NCI-H1930 (cell line): ENCODE measurements at places on chromosomes 11 and 22.
A peak's percentile ranks its signal among the peaks of the same experiment; 100 is the strongest.

DNA sequence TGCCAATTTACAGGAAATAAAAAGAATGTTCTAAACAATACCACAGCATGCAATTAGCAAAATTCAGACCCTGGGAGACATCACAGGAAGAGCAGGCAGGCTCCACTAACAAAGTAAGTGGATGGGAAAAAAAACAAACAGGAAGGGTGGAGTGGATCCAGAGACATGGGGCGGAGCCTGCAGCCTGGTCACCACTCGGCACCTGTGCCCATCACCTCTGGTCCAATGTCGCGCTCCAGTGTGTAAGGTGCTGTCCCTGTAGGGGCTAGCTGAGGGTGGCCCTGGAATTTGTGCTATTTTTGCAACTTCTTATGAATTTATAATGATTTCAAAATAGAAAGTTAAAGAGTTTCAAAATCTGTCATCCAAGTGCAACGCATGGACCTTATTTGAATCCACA lies 11.0 kb upstream of the MOB2 start:
- no peak for DNase-seq

DNA sequence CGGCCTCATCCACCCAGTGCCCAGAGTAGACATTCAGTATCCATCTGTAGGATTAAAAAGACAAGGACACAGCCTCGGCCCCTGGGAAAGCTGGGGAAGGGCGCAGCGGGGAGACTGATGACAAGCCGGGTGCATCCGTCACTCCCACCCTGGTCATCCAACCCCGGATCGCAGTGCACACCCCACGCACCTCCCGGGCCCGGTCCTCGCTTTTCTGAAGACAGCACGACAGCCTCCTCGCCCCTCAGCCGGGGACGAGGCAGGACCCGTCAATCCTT lies 1.1 kb downstream of the FCHSD2 start:
- no peak for DNase-seq

DNA sequence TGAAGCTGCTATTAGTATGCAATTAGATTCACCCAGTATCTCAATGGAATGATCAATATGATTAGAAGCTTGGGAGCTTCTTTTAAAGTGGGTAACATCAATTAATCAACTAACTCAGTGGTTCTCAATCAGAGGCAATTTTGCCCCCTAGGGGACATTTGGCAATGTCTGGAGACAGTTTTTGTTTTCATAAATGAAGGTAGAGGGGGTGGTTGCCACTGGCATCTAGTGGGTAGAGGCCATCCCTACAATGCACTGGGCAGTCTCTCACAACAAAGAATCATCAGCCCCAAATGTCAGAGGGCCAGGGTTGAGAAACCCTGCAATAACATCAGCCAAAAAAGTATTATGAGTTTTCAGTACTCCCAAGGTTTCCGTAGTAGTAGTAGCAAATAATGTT lies 5.9 kb upstream of the AMOTL1 start:
- no peak for DNase-seq

- no peak for DNase-seq
Observed at GRCh38 chr11:6232899-6233298, 1.5 kb downstream of the FHIP1B start.

DNA sequence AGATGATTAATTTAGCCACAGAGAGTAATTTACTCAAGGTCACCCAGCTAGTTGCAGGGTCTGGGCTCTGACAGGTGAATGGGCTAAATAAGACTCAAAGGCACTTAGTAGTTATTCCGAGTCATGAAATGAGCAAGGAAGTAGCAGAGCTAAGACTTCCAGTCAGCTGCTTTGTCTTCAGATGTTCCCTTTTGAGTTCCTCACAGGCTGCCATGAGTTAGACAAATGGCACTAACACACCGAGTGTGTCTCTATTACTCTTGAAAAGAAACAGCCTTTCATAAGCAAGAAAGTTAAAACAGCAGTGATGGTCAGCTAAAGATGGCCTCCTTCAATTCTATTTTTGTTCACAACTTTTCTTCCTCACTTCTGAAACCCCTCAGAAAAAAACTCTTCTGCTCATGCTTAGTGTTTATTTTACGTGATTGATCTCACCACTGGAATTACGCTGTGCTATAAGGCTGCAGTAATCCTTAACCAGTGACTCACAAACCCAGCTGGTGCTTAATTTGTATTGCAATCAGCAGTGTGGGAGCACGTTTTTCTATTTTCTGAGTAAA lies 389.1 kb downstream of the AASDHPPT start:
- DNase-seq = no peak

GRCh38 chr22:22878801-22879674 lies 8.6 kb upstream of the IGLL5 start:
- DNase-seq = no peak

DNA sequence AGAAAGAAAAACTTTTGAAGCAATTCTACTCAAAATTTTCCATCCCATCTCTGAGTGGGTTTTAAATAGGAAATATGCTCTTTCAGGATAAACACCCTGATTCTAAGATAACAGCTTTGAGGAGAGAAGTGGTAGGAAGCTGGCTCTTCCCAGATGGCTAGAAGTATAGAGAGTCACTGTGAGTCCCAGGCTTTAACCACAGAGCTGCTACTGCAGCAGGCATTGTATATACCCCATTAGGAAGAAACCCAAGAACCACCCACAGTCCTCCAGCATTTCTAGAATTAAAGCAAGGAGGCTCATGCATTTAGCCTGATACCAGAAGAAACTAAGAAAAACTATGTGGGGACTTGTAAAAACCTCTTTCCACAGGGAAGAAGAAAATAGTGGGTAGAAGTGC lies 1405.6 kb upstream of the TENM4 start:
- DNase-seq = no peak

GRCh38 chr11:18752502-18752901 lies 26.5 kb upstream of the IGSF22 start:
- no peak for DNase-seq

GRCh38 chr22:49214976-49215375 lies 612.7 kb downstream of the BRD1 start:
- DNase-seq = no peak

DNA sequence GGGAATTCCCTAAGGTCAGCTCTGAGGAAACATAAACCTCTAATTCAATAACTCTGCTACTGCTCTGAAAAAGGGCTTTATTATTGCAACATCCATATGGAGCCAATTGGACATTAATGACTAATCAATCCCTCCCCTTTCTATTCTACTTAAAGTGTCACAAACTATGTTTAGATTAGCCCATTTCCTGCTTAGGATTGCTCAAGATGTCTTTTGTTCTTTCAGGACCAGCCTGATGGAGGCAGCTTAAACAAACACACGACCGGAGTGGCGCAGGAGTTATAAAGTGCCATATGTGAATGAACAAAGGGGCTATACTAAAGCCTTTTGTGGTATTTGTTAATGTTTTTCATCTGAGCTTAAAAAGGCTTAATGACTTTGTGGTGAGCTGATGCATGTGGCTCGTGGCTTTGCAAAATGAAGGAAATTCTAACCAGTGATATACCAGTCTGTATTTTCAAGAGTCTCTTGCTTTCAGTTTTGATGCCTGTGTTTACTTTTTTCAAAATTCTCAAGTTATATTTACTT lies 354.4 kb downstream of the SOX6 start:
- peak; percentile 74 for DNase-seq

DNA sequence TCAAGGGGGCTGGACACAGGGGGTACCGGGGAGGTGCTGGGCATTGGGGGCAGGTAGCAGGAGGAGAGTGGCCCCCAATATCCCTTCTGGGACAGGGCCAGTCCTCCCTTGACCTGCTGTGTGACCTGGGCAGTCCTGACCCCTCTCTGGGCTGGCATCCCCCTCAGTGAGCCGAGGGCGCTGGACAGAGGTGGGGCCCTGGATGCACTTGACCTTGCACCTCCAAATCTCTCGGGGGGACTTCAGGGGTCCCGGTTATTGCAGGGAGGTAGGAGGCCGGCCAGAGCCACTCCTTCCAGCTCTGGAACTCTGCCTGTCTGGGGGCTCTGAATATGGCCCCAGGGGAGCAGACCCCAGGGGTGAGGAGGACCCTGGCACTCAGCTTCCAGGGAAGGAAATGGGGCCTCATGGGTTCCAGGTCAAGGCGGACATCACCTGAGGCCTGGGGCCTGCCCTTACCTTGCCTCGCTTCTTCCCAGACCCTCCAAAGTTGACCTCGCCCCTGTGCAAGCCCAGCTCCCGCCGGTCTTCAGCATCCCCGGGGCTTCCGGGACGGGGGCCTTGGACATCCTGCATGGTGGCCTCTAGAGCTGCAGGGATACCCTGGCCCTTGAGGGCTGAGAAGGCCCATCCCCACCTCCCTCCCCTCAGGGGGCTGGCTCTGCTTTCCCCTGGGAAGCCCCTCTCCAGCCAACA lies 21.7 kb downstream of the TRPM5 start:
- DNase-seq = no peak

DNA sequence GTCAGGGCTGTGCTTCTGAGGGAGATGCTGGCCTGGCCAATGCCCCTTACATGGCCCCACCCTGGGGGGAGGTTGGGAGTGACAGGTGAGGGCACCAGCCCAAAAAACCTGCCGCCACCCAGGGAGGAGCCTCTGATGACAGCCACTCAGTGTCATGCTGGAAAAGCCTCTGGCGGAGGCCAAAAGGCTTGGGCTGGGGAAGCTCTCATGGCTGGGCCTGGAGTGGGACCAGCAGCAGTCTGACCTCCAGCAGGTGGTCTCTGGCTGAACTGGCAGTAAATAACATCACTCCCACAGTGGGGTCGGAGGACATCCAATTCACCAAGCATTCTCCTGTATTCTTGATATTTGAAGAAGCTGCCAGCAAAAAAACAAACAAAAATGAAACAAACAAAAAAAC lies 20.1 kb downstream of the FGF3 start:
- DNase-seq = no peak

GRCh38 chr11:78067704-78068103 lies 4.0 kb downstream of the THRSP start:
- DNase-seq = no peak

GRCh38 chr11:69080257-69080995 lies 31.7 kb downstream of the TPCN2 start:
- no peak for DNase-seq

- DNase-seq = no peak
Observed at GRCh38 chr11:18567081-18567480, 21.5 kb downstream of the UEVLD start.

- no peak for DNase-seq
Observed at GRCh38 chr11:8097468-8097867, 16.5 kb downstream of the TUB start.

DNA sequence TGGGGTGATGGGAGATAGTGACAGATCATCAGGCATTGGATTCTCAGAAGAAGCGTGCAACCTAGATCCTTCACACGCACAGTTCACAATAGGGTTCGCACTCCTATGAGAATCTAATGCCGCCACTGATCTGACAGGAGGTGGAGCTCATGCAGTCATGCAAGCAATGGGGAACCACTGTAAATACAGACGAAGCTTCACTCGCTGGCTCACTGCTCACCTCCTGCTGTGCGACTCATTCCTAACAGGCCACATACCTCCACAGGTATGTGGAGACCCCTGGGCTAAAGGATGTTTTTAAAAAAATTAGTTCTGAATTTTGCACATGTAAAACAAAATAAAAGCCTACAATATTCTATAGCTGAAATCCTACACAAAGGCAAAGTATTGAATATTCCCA lies 20.5 kb upstream of the TEAD1 start:
- no peak for DNase-seq

- DNase-seq = no peak
Observed at GRCh38 chr22:39359659-39360195, 9.9 kb downstream of the SYNGR1 start.

DNA sequence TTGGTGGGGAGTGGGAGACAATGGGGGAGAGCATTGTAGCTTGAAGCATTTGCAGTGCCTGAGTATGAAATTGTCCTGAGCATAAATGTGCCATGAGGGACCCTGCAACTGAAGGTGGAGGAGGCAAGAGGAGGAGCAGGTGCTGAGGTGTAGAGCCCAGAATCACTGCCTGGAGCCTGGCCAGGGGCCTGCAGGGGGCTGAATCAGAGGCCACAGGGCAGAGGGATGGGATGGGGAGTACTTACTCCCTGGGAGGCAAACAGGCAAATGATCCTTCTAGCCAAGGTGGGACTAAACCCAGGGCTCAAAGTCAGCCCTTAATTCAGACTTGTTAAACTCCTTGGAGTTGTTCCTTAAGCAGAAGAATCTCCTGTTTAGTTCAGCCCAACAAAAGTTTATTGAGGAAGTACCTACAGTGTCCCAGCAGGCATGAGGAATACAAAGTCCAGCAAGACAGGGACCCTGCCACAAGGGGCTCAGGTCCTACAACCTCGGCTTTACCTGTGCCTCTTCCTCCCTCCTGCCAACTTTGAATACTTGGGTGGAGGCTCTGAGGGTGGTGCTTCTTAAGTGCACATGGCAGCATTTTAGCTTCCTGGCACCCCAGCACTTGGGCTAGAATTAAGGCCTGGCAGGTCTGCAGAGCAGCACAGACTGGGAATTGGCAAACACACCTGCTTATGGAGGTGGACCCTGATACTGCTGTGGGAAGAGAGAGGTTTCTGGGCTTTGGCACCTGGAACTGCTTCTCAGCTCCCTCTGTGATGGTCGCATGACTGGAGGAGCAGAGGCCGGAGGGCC lies 20.0 kb downstream of the MICAL2 start:
- DNase-seq = no peak

- DNase-seq = no peak
Observed at GRCh38 chr22:38233427-38233826, 31.6 kb downstream of the MAFF start.

GRCh38 chr11:128506356-128506755 lies 81.0 kb downstream of the ETS1 start:
- DNase-seq = no peak

DNA sequence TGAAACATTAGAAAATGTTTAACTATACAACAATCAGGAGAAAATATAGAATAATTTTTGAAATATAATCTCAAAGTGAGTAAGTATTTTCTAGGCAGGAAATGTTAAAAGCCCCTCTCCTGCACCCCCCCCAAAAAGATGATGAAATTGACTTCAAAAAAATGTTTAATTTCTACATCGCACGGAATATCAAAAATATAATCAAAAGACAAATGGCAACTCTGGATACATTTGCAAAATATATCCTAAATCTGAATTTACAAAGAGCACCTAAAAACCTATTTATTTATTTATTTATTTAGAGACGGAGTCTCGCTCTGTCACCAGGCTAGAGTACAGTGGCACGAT lies 36.9 kb downstream of the OR4D9 start:
- no peak for DNase-seq

DNA sequence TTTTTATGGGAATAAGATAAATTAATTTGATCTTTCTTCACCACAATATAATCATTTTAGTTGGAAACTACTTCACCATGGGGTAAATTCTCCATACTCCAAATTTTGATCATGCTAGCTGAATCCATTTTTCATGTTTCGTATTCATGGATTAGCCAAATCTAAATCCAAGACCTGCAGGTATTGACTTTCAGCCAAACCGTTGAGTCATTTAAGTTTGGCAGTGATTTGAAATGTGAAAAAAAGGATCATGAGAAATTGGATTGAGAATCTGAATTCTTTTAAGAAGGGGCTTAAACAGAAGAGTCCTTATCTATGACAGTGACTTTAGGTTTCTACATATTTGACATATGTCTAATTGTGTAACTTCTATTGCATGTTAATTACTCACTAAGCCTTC lies 5.3 kb downstream of the GAS2 start:
- no peak for DNase-seq
